ENCODE measurements at places on chromosomes 11 and 22.

GRCh38 chr11:100273066-100273815, 413.8 kb upstream of the ARHGAP42 start:
- no peak for DNase-seq

- peak; percentile 87 for DNase-seq
Observed at GRCh38 chr11:111793863-111794262, 27.7 kb upstream of the PPP2R1B start.

GRCh38 chr22:36946421-36947158, 33.2 kb downstream of the CSF2RB start:
- no peak for DNase-seq

- DNase-seq, result no peak
Observed at GRCh38 chr22:21642584-21643448, 714 bp downstream of the SDF2L1 start.

DNA sequence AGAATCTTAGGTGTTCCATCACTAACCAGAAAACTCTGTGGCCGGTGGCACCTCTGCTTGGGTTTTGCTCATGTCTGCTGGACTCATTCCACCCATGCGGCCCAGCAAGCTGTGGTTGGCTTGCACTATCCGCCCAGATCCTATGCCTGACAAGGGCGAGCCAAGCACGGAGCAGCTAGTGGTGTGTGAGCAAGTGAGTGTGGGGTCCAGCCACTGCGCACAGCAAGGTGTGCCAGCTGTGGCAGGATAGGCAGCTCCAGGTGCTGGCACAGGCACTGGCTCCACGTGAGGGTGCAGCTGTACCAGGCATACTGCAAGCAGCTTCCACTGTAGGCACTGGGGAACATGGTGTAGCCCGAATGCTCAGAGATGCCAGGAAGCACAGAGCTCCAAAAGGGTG, 813.7 kb upstream of the CNTN5 start:
- no peak for DNase-seq

- no peak for DNase-seq
Observed at GRCh38 chr11:70742553-70743291, 344.4 kb downstream of the CTTN start.

GRCh38 chr11:45512471-45513148, 152.8 kb downstream of the CHST1 start:
- DNase-seq, result no peak

- no peak for DNase-seq
Observed at GRCh38 chr11:76234416-76235232, 28.3 kb upstream of the WNT11 start.

DNA sequence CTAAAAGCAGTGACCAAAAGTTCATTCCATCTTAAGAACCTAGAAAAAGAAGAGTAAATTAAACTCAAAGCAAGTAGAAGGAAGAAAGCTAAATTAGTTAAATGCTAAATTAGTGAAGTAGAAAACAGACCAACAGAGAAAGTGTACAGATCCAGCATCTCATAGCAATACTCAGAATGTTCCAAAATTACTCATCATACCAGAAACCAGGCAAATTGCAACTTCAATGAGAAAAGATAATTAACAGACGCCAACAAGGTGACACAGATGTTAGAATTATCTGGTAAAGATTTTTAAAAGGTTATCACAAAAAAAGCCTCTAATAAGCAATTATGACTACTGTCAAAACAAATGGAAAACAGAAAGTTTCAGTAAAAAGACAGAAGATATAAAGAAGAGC, 96.8 kb downstream of the ALX4 start:
- no peak for DNase-seq

GRCh38 chr11:103378931-103379330, 269.7 kb downstream of the DYNC2H1 start:
- DNase-seq, result no peak

GRCh38 chr11:116169776-116170175, 603.0 kb downstream of the BUD13 start:
- DNase-seq, result no peak

GRCh38 chr11:64305691-64306562, 603 bp downstream of the ESRRA start:
- no peak for DNase-seq

DNA sequence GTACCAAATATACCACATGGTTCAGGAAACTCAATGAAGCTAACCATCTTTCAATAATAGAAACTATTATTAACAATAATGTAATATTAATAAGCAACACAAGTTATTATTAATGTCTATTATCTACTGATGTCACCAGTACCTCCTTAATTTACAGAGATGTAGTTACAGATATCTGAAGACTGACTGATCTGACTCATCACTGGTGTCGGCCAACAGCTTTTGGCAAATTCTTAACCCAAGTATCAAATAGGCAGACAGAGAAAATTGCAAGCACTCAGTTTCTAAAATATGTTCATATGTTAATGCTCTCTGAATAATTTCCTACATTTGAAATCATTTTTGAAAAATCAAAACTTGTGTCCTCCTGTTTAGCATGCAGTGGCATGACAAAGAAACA, 100.4 kb upstream of the DDI1 start:
- no peak for DNase-seq

GRCh38 chr11:102476069-102476468, 23.5 kb upstream of the TMEM123 start:
- no peak for DNase-seq

DNA sequence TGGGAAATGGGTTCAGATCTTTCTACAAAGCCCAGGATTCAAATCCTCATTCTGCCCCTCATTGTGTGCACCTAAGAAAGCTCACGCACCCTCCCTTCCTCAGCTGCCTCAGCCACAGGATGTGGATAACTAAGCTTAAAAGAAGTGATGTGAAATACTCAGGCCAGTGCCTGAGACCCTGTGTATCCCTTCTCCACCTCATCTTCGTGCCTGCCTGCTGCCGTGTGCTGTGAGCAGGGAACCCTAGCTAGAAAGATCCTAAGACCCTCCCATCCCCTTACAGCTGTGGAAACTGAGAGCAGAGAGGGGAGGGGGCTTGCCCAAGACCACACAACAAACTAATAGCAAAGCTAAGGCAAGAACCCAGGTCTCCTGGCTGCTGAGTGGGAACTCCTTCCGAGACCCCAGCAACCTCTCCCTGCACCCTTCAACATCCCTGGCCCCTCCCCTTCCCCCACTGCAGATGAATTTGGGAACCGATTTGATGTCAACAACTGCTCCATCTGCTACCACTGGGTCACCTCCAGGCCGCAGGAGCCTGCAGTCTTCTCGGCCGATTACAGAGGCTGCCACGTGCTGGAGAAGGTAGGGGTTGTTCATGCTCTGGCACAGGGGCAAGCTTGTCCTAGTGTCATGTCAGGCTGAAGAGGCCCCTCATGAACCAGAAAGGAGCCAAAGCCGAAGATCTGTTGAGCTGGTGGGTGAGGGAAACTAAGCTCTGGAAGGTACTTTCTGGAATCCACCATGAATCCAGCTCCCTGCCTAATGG, 1.5 kb downstream of the ZP1 start:
- DNase-seq, result no peak

- no peak for DNase-seq
Observed at GRCh38 chr11:126700768-126701519, 299.6 kb downstream of the KIRREL3 start.

GRCh38 chr22:45886540-45886939, 90.4 kb downstream of the WNT7B start:
- no peak for DNase-seq

- DNase-seq, result no peak
Observed at GRCh38 chr11:110087812-110088534, 5.2 kb upstream of the ZC3H12C start.

DNA sequence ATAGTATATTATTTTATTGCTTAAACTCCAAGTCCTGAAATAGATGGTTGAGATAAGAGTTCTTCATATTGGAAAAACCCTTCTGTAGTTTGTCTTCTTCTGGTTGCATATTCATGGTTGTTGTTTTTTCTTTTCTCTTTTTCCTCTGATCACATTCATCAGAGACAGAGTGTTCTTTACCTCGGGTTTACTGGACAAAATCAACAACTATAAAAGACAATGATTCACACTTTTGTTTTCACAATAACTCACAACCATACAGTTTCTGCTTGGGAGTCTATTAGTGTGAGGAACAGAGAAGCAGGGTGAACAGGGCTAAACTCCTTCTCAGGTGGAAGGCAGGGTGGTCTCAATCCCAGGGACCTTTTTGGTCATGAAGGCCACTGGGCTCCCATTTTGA, 2.6 kb upstream of the SLC22A25 start:
- DNase-seq, result no peak

- no peak for DNase-seq
Observed at GRCh38 chr11:67664696-67665540, 9.5 kb downstream of the ALDH3B2 start.

DNA sequence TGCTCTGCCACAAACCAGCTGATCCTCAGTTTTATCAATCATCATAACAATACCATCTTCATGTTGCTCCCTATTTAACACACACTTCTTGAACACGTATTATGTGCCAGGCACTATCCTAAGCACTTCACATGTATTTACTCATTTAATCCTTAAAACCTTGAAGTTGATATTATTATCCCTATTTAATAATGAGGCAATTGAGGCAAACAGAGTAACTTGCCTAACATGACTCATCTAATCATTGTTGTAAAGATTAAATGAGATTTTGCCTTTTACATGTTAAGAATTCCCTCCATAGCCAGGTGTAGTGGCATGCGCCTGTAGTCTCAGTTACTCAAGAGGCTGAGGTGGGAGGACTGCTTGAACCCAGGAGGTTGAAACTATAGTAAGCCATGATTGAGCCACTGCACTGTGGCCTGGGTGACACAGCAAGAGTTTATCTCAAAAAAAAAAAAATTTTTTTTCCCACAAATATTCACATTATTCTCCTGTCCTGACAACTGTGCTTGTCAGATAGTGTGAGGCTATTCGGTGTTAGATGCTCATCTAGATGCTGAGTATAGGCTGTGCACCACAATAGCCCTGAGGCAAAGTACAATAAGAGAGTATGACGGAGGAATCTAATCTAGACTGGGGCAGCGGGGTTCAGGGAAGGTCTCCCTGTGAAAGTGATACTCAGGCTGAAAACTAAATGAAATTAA, 13.4 kb downstream of the CKAP5 start:
- DNase-seq, result no peak

DNA sequence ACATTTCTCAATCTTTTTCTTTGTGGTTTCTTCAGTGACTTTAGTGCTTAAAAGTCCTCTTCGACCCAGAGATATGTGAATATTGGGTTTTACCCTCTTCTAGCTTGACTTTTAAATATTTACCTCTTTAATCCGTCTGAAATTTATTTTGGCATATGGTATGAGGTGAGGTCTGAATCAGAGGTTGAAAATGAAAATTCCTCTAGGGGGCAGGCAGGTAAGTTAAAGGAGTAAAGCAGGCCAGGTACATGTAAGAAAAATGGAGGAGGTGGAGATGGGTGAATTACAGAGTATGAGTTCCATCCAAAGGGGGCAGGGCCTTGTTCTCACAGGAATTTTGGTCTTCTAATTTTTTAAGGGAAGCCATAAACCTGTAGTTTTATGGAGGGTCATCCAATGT, 263.8 kb upstream of the NARS2 start:
- DNase-seq, result no peak

DNA sequence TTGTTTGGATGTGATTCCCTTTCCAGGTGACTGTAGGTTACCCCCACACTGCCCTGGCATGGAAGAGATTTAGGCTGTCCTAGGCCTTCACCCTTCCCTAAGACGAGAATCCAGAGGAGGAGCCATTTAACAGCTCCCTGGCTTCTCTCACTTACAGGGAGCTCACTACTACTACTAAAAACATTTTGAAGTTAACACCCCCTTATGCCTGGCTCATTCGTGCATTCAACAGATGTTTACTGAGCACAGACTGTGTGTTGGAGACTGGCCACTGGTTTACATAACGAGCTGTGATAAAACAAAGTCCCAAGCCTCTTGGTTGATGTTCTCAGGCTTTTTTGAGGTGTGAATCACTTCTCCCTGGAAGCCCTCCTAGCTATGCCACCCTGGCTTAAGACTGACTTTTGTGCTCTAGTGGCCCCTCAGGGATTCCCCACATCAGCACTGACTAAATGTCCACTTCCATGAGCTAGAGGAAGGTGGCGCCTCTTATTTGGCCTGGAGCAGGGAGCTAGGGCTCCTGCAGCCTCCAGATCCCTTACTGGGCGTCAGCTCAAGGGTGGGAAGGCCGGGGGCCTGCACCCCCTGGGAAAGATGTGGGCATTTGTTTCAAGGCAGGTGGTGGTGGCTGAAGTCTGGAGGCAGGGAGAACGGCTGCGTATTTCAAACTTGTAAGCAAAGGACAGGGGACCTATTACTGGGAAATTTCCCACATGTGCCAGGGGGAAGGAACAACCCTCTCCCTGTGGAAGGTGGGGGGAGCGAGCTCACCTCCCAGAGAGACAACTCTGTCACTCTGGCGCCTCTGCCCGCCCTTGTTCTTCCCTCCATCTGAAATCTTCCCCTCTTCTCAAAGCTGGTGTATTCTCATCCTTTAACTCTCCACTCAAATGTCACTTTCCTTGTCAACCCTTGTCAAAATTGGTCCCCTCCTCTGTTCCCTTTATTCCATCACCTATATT, 19.4 kb upstream of the MALAT1 start:
- DNase-seq, result peak; percentile 72

GRCh38 chr11:4983841-4984240, 10.8 kb upstream of the OR51L1 start:
- DNase-seq, result no peak

- peak; percentile 77 for DNase-seq
Observed at GRCh38 chr11:128299132-128299726, 288.1 kb downstream of the ETS1 start.

- DNase-seq, result no peak
Observed at GRCh38 chr22:21082248-21082647, 36.5 kb downstream of the LRRC74B start.

GRCh38 chr22:45891996-45892621, 84.9 kb downstream of the WNT7B start:
- no peak for DNase-seq

Measured in retinal pigment epithelial cell (primary cell).